DMS153 (cell line): ENCODE measurements at places on chromosomes 1 and 21.

DNA sequence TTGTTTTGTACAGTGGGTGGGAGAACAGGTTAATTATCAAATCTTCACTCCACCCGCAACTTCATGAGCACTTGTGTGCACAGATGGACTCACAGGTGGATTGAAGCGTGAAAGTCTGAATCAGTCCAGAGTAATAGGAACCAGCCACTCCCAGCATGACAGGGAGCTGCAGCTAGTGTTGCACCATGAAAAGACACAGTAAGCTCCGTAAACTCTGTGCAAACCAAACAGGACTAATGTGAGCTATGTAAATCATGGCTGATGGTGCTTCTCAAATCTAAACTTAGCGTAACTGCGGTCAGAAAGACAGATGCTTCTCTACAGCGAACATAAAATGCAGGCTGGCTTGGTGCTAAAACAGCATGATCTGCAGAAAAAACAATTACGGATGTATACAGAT is 114.4 kb downstream of the CENPF start:
- no peak for DNase-seq

DNA sequence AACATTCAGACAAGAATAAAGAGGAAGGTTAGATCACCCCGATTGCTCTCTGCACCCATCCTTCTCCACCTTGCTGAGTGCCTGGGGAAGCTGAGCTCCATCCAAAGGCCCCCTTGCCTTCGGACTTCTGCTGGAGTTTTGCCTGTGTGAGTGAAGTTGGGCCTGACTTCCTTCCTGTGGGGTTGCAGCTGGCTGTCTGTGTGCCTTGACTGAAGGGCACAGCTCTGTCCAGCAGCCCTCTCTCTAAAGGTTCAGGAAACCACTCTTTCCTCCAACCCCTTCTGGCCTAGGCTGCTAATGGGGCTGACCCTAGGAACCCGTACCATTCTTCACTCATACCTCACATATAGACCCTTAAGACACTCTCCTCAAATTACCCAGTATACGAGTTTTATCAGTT is 173.4 kb upstream of the HMCN1 start:
- no peak for DNase-seq

GRCh38 chr1:89041119-89041641 is 18.5 kb upstream of the GBP3 start:
- no peak for DNase-seq

DNA sequence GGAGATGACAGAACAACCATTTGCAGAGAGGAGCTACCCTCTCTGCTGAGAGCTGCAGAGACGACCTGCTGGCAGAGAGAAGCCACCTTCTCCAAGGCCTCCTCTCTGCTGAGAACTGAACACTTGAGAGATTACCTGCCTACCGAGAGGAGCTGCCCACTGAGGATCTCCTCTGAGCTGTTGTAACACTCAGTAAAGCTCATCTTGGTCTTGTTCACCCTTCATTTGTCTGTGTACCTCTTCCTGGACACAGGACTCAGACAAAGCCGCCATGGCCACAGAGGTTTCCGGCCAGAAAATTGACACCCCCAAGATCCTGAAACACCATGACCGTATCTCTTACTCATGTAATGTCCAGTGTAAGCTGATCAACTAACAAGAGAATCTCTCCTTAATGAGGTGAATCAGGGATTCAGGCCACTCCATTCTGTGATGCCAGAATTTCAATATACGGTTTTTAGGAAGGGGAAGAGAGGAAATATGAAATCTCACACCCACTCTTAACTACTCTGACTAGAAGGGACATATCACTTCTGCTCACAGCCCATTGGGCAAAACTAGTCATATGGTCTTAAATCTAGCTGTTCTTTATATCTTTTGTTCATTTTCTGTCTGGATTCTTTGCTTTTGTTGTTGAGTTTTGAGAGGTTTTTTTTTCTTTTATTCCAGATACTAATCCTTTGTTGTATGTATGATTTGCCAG is 83.8 kb downstream of the RHOU start:
- DNase-seq = no peak

GRCh38 chr1:89669441-89669840 is 36.5 kb downstream of the LRRC8C start:
- no peak for DNase-seq

DNA sequence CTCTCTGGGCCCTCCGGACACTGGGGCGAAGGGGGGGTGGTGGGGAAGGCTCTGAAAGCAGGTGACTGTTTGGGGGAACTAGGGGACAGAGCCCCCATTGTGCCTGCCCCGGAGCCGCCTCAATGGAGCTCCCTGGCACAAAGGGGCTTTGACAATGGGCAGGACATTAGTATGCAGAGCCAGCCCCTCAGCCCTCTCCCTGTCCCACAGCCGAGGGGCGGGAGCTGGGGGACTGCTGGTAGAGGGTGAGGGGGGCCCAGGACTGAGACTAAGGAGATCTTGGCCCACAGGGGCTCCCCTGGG is 7.8 kb downstream of the KCNJ10 start:
- no peak for DNase-seq

DNA sequence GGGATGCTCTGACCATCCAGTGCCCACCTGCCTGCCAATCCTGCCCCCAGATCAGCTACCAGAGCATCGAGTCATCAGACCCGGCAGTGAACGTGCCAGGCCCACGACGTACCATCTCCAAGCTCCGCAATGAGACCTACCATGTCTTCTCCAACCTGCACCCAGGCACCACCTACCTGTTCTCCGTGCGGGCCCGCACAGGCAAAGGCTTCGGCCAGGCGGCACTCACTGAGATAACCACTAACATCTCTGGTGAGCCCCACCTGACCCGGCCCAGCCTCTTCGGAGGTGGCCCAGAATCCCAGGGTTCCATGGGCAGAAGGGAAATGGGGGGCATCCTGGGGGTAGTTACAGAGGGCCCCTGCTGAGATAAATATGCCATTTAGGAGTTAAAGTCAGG is 43.1 kb downstream of the PTPRU start:
- no peak for DNase-seq

DNA sequence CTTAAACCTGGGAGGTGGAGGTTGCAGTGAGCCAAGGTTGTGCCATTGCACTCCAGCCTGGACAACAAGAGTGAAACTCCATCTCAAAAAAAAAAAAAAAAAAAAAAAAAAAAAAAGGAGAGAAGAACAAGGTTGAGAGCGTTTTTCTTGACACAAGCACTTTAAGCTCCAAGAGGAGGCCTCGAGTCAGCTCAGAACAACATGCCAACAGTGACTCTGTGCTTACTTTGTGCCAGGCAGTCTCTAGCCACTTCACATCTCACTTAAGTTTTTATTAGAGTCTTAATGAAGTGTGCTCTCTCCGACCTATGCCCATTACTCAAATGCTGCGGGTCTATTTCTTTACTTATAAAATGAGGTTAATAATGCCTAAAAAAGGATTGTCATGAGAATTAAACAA is 13.0 kb downstream of the ATP1A1 start:
- no peak for DNase-seq

DNA sequence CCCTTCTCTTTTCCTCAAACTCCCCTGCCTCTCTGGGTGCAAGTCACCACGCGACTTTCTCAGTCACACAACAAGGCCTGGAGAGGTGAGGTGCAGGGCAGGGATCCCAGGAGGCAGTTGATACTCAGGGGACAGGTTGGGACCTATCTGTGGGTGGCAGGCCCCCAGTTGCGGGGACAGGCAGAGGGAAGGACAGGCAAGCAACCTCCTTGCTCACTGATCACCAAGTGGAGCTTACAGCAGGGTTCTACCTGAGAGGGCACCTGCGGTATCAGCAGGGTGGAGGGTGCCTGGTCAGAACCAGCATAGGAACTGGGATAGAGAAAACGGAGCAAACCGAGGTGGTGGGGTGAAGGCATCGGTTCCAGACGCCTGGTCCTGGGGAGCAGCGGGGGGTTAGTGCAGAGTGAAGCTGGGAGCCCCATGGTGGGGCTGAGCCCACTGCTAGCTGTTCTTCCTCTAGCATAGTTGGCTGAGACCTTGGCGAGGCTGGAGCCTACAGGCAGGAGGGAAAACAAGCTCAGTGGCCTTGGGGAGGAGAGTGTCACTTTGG is 24.4 kb upstream of the TENT5C start:
- no peak for DNase-seq

DNA sequence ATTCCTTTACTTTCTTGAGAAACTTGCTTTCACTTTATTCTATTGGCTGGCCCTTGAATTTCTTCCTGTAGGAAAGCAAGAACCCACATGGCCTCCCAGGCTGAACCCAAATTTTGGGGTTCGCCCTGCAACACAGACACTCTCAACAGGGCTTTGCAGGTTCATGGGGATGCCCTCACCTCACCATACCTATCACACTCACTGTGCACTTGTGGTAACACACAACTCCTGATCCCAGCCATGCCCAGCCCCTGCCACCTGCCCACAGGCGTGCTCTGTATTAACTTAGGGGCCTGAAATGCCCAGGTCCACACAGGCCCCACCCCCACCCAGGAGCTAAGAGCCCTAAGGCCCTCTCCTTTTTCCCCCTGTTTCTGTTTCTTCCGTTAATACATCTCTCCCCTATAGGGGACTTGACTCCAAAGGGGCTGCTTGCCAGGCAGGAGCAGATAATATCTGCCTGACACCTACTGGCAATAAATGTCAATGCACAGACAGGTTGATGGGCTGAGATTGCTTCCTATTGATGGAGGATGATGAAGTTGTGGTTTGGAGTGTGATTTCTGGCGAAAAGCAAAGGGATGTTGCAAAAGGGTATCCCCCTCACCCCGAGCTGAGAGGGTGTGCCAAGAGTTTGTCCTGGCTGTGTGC is 171.5 kb downstream of the AJAP1 start:
- DNase-seq = no peak

GRCh38 chr21:29523646-29524045 is 224.9 kb downstream of the BACH1 start:
- no peak for DNase-seq
